Stimulated activated effector memory CD8-positive, alpha-beta T cell treated with anti-CD3 and anti-CD28 coated beads, Interleukin-12 subunit alpha, Interleukin-12 subunit beta, amount 100 ng/mL, for 72 hours (primary cell): ENCODE measurements at places on chromosomes 5 and 9.

DNA sequence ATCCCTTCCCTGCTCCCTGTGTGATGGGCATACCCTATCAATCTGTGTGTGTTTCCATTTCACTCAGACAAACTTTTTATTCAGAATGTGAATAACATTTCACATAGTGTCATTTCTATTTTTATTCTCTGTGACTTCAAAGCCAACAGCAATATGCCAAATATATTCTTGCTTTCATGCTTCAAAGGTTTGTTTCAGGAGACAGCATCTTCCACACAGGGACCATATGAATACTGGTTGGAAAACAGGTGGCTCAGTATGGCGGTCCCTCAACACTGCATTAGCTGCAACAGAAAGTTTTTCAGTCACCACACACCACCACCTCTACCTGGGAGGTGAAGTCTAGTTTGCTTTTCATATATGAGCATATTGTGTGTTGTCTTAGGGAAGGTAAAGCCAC, 111.0 kb upstream of the PTPN3 start:
- DNase-seq: no peak

GRCh38 chr9:138076650-138077009, 199.0 kb downstream of the CACNA1B start:
- DNase-seq: no peak

- DNase-seq: no peak
These were observed 70.1 kb upstream of the CCDC180 start for GRCh38 chr9:97237311-97237786.

GRCh38 chr5:55856516-55857246, 5.5 kb downstream of the IL31RA start:
- no peak for DNase-seq

GRCh38 chr5:89168766-89169165, 285.8 kb upstream of the MEF2C start:
- no peak for DNase-seq

DNA sequence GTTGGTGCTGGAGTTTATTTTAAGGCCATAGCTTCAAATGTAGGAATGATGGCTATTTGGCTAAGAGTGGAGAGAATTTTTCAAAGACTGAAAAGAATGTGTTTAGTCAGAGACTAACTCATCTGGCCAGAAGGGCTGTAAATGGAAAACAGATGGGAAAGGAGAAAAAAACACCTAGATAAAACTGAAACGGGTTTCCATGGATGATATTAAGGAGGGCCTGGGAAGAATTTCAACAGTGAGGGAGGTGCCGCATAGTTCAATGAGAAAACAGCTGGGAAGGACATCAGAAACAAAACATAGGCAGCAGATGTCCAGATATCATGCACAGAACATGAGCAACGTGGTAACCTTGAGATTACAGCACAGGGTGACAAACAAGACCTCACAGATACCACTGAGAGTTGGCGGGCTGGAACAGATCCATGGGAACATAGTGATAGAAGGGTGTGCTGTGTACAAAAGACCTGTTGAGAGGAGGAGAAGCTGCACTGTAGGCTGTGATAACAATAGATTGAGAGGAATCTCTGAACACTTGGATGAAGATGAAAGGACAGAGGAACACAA, 31.2 kb upstream of the RAD23B start:
- DNase-seq: peak; percentile 13

GRCh38 chr9:92097997-92098482, 17.2 kb downstream of the SPTLC1 start:
- no peak for DNase-seq

DNA sequence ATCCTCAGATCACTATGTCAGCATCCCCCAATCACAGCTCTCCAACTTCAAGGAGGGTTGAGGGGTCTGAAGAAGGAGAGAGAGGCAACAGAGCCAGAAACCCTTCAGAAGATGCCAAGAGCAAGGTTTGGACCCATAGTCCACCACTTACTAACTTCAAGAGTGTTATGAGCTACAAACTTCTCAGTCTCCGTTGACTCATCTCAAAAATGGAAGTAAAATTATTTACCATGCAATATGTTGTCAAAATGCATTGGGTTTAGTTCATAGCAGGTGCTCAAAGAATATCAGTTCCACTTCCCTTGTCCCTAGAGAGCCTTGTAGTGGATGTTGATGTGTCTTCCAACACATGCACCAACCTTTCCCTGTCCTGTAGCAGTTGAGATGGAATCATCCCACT, 116.0 kb downstream of the KCNIP1 start:
- DNase-seq: no peak

- DNase-seq: no peak
These were observed 143.4 kb downstream of the CDH12 start for GRCh38 chr5:22709743-22710142.

DNA sequence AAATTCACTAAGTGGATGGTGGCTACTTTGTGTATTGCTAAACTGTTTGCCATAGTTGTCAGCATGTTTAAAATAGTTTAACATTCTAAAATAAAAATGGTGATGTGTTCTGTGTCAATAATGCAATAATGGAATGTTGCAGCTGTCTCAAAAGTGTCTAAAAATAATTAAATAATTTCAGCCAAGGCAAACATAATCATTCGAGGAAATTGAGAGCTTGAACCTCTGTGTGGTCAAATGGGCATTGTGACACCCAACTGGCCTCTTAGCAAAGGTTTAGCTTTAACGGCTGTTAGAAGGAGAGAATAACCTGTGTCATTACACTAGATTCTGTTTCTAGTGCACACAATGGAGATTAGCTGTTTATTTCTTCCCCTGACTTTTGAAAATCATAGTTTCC, 278.5 kb downstream of the TMEM167A start:
- no peak for DNase-seq

- no peak for DNase-seq
These were observed 1.1 kb downstream of the FEM1C start for GRCh38 chr5:115543365-115544042.

DNA sequence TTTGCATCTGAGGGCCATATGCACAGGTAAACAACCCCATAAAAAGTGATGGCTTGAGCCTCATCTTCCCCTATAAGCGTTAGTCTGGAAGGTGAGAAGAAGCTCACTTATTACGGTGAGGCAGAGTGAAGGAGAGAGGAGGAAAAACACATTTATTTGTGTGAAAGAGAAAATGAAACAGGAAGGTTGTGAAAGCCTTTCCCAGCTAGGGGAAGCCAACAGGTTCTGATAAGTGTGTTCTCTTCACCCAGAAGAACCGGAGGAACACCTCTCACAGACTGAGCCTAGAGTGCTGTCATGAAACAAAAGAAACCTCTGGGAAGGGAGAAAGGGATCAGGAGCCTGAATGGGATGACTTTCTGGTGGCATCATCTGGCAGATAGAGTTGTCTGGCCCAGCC, 192.5 kb downstream of the PTTG1 start:
- DNase-seq: no peak

DNA sequence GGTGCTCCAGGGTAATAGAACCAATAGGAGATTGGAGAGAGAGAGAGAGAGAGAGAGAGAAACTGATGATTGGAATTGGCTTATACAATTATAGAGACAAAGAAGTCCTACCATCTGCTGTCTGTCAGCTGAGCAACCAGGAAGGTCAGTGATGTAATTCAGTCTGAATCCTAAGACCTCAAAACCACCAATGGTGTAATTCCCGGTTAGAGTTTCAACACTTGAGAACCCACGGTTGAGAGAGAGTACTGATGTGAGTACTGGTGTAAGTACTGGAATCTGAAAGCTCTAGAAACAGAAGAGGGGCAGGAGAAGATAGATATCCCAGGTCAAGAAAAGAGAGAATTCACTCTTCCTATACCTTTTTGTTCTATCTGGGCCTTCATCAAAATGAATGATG, 775.8 kb downstream of the EFNA5 start:
- DNase-seq: no peak

DNA sequence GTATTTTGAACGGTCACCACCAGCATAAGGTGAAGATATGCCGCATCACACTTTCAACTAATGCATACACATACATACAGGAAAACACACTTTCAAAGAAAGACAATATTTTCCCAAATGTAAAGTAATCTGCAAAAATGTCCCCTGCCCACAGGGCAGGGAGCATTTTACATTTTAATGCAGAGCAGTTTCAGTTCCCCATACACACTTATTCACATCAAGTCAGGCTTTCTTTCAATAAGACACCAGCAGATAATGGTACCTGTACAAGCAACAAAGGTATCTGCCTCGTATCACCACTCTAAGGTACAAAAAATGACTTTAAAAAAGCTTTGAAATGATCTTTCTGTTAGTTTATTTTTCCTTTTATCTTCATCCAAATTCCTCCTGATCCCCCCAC, 247.1 kb upstream of the CCNG1 start:
- no peak for DNase-seq
